Stimulated activated CD4-positive, alpha-beta T cell treated with anti-CD3 and anti-CD28 coated beads, Interleukin-15, amount 100 ng/mL, for 24 hours (primary cell): ENCODE measurements at places on chromosomes 12 and 14.

- peak; percentile 11 for DNase-seq
These were observed 1.3 kb upstream of the KRT79 start for GRCh38 chr12:52835271-52836041.

DNA sequence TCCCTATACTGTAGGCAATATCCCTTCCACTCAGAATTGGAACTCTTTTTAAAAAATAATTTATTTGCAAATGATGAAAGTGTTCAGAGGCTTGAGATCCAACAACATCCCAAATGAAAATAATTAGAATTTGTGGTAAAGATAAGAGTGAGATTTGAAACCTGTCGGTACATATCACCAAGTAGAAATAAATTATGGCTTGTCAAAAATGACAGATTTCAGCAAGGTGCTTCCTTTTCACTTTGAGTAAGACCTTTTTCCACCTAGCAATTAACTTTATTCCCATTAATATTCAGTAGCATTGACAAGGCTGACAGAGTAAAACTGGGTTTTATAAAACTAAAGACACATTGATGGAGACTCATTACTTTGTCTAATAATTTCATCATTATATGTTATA is 107.7 kb upstream of the PRKD1 start:
- no peak for DNase-seq

GRCh38 chr12:6292606-6293005 is 17.9 kb upstream of the PLEKHG6 start:
- DNase-seq: no peak

DNA sequence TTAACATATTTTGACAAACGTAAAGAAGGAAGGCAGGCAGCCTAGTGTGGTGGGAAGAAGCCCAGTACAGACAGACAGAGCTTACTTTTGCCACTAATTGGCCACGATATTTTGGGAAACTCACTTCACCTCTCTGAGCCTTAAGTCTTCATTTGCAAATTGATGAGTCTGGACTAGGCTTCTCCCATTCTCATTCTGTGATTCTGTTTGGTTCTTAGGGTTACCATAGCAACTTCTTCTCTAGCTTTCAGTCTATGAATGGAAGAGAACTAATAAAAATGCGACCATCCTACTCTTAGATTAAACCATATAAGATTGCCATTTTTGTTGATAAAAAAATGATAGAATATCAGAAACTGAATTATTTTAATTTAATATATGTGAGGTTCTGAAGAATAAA is 210.5 kb downstream of the SNAPC1 start:
- no peak for DNase-seq

- DNase-seq: peak; percentile 74
These were observed 1.3 kb downstream of the ARHGEF40 start for GRCh38 chr14:21071225-21072030.

DNA sequence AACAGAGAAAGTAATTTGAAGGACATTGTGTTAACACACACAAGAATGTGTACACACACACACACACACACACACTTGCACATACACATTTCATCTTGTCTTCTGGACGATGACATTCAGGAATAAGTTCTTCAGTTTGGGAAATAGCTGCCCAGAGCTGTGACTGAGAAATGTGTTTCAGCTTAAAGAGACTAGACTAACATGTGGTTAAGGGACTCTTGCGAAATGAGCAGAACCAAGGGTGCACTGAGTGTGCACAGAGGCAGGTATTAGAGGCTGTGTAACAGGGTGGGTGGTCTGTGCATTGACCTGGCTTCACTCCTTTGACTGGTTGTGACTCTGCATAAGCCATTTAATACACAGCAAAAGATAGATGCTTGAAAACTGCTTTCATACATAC is 29.4 kb upstream of the KCNA5 start:
- DNase-seq: no peak

GRCh38 chr14:39857376-39858055 is 425.3 kb upstream of the FBXO33 start:
- no peak for DNase-seq

DNA sequence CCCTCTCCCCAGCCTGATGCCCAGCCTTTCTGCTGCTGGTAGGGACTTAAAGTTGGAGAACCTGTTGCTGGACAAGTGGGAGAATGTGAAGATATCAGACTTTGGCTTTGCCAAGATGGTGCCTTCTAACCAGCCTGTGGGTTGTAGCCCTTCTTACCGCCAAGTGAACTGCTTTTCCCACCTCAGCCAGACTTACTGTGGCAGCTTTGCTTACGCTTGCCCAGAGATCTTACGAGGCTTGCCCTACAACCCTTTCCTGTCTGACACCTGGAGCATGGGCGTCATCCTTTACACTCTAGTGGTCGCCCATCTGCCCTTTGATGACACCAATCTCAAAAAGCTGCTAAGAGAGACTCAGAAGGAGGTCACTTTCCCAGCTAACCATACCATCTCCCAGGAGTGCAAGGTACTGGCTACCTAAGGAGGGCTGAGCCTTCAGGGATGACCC is 1.6 kb downstream of the TSSK4 start:
- no peak for DNase-seq

- no peak for DNase-seq
These were observed 103.2 kb downstream of the TSPAN8 start for GRCh38 chr12:71054551-71054950.

- DNase-seq: no peak
These were observed 13.3 kb downstream of the RAP1B start for GRCh38 chr12:68623984-68624383.

GRCh38 chr12:94151582-94151981 is 3.2 kb downstream of the PLXNC1 start:
- no peak for DNase-seq

GRCh38 chr12:49689237-49689636 is 18.0 kb downstream of the FMNL3 start:
- DNase-seq: no peak

- DNase-seq: no peak
These were observed 3.3 kb downstream of the DCAF5 start for GRCh38 chr14:69149461-69150244.

DNA sequence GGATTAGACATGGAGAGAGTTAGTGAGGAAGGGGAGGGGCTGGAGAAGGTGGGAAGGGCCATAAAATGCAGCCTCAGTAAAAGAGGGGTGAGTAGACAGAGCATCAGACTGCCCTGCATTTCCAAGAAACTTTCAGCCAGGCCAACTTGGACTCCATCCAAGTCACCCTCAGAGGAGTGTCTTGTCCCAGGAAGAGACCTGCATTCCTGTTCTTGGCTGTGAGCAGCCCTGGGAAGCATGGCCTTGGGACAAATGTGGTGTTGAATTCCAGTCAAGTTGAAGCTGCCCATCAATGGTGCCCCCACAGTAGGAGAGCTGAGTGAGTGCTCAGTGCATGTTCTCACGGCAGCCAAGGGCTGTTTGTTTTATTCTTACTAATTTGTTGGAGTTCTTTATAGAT is 35.0 kb upstream of the TUNAR start:
- no peak for DNase-seq

GRCh38 chr14:72457641-72458040 is 436.3 kb downstream of the DPF3 start:
- no peak for DNase-seq

GRCh38 chr14:97393244-97393643 is 596.1 kb downstream of the VRK1 start:
- no peak for DNase-seq

- no peak for DNase-seq
These were observed 85.2 kb downstream of the PAX9 start for GRCh38 chr14:36746872-36747271.

- peak; percentile 25 for DNase-seq
These were observed 72.2 kb downstream of the BORCS5 start for GRCh38 chr12:12428961-12429657.

GRCh38 chr12:10365696-10366405 is 24.0 kb downstream of the KLRK1 start:
- no peak for DNase-seq

DNA sequence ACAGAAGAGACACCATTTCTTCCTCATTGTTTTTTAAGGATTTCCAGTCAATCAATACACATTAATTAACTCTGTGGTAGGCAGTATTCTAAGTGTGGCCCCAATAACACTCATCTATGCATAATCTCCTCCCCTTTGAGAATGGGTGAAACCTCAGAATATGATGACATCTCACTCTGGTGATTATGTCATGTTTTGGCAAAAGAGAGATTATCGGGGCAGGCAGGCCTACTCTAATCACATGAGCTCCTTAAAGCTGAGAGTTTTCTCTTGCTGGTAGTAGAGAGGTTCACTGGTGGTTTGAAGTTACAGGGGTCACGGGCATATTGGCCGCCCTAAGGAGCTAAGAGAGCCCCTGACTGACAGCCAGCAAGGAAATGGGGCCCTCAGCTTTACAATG is 7.1 kb upstream of the LGMN start:
- DNase-seq: no peak

DNA sequence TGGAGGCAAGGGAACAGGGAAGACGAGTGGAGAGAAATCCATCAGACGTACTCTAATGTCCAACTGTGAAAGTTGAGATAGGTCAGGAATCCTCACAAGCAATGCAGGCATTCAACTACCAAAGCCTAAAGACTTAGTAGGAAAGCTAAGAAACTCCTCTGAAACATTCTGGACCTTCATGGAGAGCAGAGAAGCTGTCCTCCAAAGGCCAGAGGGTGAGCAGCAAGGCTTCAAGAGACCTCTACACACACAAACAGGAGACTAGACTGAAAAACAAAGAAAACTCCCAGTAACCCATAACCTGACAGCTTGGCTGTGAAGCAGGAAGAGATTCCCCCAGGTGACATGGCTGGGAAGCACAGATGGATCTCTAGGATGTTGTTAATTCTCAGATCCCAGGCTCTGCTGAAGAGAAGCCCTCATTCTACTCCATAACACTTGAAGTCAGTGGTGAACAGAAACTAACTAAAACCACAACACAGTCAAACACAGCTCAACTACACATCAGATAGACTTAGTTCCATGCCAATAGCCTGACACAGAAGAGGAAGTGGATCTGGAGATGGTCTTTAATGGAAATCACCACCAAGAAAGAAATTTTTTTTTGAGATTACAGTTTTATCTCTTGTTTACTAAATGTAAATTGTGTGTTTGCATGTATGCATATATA is 23.2 kb upstream of the LYZ start:
- no peak for DNase-seq

GRCh38 chr12:62813031-62813829 is 121.7 kb downstream of the PPM1H start:
- peak; percentile 62 for DNase-seq

- no peak for DNase-seq
These were observed 60.6 kb downstream of the DAAM1 start for GRCh38 chr14:59249029-59249428.

DNA sequence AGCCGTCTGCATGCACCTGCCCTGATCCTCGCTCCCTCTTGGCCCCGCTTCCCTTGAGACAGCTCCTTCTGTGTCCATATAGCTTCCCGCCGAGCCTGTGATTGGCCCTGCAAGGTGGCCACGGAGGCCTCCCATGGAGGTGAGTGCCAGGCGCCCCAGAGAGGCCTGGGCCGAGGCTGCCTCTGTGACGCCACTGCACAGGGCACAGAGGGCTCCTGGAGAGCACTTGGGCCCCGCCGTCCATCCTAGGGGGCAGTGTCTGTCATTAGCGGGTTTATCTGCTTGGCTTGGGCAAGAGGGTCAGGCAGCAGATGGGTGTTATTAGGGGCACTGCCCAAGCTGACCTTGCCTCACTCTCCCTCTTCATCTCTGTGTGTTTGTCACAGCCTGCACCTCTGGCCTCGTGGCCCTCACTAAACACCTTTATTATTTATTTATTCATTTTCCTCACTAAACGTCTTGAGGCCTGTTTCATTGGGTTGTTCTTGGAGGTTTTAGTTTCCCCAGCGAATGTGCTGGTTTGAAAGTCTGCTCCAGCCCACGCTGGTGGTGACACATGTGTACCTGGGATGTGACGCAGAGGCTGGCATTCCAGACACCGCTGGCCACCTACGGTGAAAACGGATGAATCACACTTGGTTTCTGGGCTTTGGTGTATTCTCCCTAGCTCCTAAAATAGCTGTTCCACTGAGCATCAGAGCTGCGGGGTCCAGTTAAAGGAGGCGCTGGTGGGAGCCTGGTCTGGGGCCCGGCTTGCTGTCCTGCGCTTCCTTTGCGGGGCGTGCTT is 5.9 kb downstream of the ZFYVE21 start:
- peak; percentile 70 for DNase-seq

GRCh38 chr14:104979758-104980610 is 1.8 kb upstream of the AHNAK2 start:
- DNase-seq: no peak

DNA sequence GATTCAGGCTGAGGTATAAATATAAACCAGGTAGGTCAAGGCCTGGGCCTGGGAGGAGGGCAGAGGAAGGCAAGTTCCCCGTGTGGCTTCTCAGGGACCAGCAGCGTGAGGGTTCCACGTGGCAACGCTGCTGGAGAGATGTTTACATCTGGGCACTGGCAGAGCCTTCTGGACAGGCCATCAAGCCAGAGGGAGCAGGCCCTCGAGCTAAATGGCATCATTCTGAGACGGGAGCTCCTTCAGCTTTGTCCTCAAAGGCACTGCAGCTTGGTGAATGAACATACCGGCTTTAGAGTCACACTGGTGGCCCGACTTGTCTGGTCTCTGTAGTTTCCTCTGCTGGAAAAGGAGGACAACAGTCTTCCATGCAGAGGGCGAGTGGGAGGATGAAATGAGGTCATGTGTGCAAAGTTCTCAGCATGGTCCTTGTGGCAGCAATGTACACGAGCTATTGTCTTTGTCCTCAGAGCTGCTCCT is 231.3 kb downstream of the ZFP36L1 start:
- DNase-seq: no peak

DNA sequence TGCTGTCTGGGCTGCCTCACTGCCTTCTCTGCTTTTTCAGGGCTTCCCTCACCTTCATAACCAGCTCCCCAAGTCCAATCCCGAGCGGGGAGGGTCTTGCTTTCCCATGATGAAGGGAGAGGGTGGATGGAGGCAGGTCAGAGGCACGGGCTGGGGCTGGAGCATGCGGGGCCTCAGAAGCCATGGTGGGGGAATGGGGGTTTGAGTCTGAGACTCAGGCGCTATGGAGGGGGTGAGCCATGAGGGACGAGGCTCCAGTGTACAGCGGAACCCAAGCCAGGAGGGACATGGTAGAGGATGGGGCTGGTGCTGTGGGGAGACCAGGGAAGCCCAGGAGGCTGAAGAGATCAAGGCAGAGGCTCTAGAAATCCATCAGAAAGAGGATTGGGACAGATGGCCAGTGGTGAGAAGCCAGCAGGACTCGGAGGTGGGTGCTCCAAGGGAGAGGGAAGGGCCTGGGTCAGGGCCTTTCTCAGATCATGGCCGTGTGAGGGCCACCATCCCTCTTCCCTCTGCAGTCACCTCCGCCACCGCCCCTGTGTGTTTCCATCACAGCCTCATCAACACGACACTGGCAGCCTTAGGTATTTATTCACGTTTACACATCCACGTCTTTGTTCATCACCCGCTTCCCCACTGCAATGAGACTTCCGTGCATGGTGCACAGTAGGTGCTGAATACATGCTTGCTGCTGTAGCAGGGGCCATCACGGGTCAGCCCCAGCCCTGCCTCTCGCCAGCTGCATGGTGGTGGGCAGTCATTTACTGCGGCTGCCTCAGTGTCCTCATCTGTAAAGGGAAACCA is 144.7 kb downstream of the ADGRD1 start:
- no peak for DNase-seq

GRCh38 chr12:9347328-9348127 is 139.3 kb upstream of the PZP start:
- DNase-seq: no peak

- DNase-seq: peak; percentile 27
These were observed 27.9 kb downstream of the IRF2BPL start for GRCh38 chr14:77000340-77001270.

GRCh38 chr12:94171595-94171930 is 23.2 kb downstream of the PLXNC1 start:
- no peak for DNase-seq

- no peak for DNase-seq
These were observed 23.0 kb upstream of the RAB21 start for GRCh38 chr12:71731439-71732356.

- no peak for DNase-seq
These were observed at the start of gene SPIC for GRCh38 chr12:101474711-101475386. Gene SPIC (plus strand): TSS chr12:101475336. CDS start chr12:101476905, 1,569 bp downstream.
